Glutamatergic neuron (in vitro differentiated cells): ENCODE measurements at places on chromosomes 4 and X. TPM values are rescaled to one million over a fixed set of nuclear protein-coding genes. Genes with fewer than 3 reads are reported as not detected.

SCRG1 gene
- not detected for total RNA-seq

SLC2A9 gene
- total RNA-seq = not detected

PCDH18 gene
- total RNA-seq = 7.4 TPM

MAGEC3 gene
- total RNA-seq = not detected

UGT2B28 gene
- not detected for total RNA-seq

NAP1L5 gene
- total RNA-seq = 20.9 TPM

REPS2 gene
- total RNA-seq = 3.1 TPM

MAP7D3 gene
- total RNA-seq = 4.6 TPM

HDX gene
- 14.3 TPM for total RNA-seq

FAM114A1 gene
- total RNA-seq = 1.0 TPM

MAN2B2 gene
- total RNA-seq = 15.5 TPM

NXF2B gene
- total RNA-seq = 0.74 TPM

C1QTNF7 gene
- total RNA-seq = not detected
